ENCODE measurements at places on chromosomes 7 and 10.

DNA sequence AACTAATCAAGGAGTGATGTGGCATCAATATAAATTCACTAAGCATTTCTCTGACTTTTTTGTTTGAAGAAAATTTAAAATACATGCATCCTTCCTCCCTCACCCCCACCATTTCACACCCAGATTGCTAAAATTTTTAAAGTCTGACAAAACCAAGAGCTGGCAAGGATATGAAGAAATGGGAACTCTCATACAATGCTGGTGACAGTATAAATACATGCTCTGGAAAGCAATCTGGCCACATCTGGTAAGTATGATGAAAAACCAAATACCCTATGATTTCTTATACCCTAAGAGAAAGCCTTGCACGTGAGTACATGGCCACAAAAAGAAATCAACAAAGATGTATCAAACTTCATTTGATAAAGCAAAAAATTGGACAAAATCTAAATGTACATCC lies 31.2 kb downstream of the P4HA1 start:
- no peak for DNase-seq

GRCh38 chr7:78062214-78062613 lies 263.6 kb downstream of the PHTF2 start:
- DNase-seq, result no peak

DNA sequence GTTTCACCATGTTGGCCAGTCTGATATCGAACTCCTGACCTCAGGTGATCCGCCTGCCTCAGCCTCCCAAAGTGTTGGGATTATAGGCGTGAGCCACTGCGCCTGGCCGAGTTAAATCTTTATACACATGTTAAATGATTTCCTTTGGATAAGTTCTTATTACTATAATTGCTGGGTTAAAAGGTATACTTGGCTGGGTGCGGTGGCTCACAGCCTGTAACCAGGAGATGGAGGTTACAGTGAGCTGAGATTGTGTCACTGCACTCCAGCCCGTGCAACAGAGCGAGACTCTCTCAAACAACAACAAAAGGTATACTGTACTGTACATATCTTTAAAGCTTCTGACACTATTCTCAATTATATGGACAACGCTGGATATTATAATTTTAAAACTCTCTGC lies 53.2 kb upstream of the CDK13 start:
- no peak for DNase-seq

- no peak for DNase-seq
Measured at GRCh38 chr7:24877790-24878311, 102.1 kb downstream of the OSBPL3 start.

GRCh38 chr7:112009081-112009480 lies 197.1 kb downstream of the DOCK4 start:
- DNase-seq, result no peak

DNA sequence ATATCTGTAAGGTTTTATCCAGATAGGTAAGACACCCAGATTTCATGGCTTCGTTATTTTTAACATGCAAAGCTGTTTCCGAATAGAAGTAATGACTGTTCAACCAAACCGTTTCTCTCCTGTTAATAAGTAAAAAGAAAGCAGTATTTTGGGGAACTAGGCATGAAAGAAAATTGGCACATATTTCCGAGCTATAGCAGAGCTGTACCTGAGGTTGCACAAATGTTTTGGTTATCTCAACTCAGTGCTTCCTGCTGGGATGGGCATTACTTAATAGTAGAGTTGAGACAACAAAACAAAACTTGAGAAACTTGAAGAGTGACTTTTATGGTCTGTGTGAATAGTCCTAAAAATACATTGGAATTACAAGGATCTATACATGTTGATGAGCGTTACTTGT lies 564.3 kb upstream of the SORCS1 start:
- peak; percentile 25 for DNase-seq

- DNase-seq, result no peak
Measured at GRCh38 chr10:78927257-78927995, 141.3 kb upstream of the ZMIZ1 start.

DNA sequence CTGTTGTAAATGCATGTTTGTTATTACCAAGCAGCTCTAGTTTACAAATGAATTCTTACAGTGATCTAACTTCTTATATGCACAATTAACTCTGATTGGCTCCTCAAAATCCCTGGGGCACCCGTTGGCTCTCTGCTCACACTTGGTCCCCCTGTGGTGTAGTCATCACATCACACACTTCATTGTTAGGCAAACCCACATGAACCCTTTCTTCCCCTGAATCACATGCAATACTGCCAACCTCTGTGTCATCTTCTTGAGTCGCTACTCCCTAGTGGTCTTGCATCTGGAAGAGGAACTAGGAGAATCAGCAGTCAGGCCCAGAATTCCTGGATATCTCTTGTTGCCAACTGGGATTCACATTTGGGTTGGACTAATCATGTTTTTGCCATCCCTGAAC lies 73.1 kb downstream of the CD36 start:
- no peak for DNase-seq

DNA sequence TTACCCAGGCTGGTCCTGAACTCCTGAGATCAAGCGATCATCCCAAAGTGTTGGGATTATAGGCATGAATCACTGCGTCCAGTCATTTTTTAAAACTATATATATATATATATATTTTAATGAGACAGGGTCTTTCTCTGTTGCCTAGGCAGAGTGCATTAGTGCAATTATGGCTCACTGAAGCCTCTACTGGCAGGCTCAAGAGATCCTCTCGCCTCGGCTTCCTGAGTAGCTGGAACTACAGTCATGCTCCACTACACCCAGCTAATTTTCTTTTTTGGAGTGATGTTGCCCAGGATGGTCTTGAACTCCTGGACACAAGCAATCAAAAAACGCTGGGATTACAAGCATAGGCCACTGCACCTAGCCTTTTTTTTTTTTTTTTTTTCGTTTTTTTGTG lies 55.3 kb upstream of the KAT6B start:
- DNase-seq, result no peak
